ENCODE measurements at places on chromosomes 16 and 17. TPM values are rescaled to one million over a fixed set of nuclear protein-coding genes. Genes with fewer than 3 reads are reported as not detected.

Gene CCL15
- total RNA-seq, result not detected

Gene C16orf86
- total RNA-seq, result 2.9 TPM

Gene MAP2K6
- 5.3 TPM for total RNA-seq

Gene ZNF500
- total RNA-seq, result 14.7 TPM

Gene TBC1D3B
- total RNA-seq, result 6.8 TPM

Gene SLFN11
- total RNA-seq, result 72.6 TPM

Gene CACNG5
- not detected for total RNA-seq

Gene CBX2
- 1.7 TPM for total RNA-seq

Gene GAS2L2
- not detected for total RNA-seq

Gene OR4D1
- 0.88 TPM for total RNA-seq

Gene SLC5A10
- not detected for total RNA-seq

Gene PRR14
- total RNA-seq, result 78.4 TPM

Gene CDC42EP4
- total RNA-seq, result 3.8 TPM

Gene APRT
- 129 TPM for total RNA-seq

Gene NHLRC4
- 2.3 TPM for total RNA-seq

Gene PRKCA
- total RNA-seq, result 57.6 TPM

Gene OTOP2
- total RNA-seq, result not detected

Gene MRPS23
- total RNA-seq, result 35.3 TPM

Gene DRC3
- not detected for total RNA-seq

Gene CDH13
- not detected for total RNA-seq

Gene JMJD8
- total RNA-seq, result 27.1 TPM

Gene TEX14
- 0.85 TPM for total RNA-seq

Gene INCA1
- not detected for total RNA-seq

Gene GRAP
- 15.4 TPM for total RNA-seq

Gene NPIPA7
- total RNA-seq, result 4.3 TPM

Gene RHBDL1
- 1.5 TPM for total RNA-seq

Gene ABCA5
- total RNA-seq, result 18.2 TPM
